ENCODE measurements at places on chromosomes 1 and 21.

- DNase-seq = no peak
These were observed 6.0 kb upstream of the SRM start for GRCh38 chr1:11065796-11066195.

- DNase-seq = no peak
These were observed 16.8 kb downstream of the GNG4 start for GRCh38 chr1:235632506-235633401.

- no peak for DNase-seq
These were observed 158.1 kb downstream of the RUNX1 start for GRCh38 chr21:34890724-34891612.

DNA sequence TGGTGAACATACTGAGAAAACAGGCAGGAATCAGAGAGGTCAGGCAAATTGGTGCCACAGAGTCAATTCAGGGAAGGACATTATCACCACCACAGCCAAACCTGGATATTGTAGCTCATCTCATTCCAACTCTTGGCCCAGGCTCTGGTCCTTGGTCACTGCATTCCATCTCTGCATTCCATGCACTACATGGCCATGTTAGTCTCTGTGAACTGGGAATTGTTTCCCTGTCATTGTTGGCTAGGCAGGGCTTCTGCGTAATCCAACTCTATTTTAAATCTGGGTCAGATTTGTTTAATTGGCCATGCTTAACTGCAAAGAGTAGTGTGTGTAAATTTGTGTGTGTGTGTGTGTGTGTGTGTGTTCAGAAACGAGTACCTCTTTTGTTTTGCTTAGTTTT lies 837.6 kb upstream of the ADAMTS5 start:
- DNase-seq = no peak

DNA sequence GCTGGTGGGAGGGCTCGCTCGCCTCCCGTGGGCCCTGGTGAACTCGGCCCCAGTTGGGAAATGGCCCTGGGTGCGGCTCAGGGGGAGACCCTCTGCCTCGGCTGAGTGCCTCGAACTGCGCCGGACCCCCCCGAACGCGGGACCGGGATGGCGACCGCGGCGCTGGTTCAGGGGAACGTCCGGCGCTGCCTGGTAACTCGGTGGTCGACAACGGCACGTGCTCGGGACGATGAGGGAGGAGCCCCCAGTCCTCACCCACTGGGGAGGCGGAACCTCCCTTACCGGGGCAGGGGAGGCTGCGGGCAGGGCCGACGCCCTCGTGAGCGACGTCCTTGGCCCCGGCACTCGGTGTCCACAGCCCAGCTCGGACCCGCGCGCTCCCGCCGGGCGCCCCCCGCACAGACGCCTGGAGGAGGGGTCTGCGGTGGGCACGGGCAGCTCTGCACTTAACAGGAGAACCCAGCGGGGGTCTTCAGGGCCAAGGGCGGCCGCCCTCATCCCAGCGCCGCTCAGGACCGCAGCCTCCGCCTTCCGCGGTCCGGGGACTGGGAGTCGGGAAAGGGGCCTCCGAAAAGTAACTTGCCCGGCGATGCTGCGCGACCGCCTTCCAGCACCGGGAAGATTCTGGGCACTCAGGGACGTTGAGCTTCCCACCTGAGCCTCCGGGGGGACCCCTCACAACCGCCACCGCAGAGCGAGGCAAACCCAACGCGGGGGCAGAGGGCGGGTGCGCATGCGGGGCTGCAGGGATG lies 1.7 kb downstream of the HES4 start:
- no peak for DNase-seq

GRCh38 chr1:10532362-10532761 lies 57.6 kb downstream of the PEX14 start:
- DNase-seq = no peak

Data from activated CD4-positive, alpha-beta T cell treated with anti-CD3 and anti-CD28 coated beads, Interleukin-2, Interleukin-6, amounts not matched to agents 100 ng/mL and 50 ng/mL, durations not matched to agents 16 hours and 8 hours (primary cell).